ENCODE measurements at places on chromosomes 13 and 19. TPM values are rescaled to one million over a fixed set of nuclear protein-coding genes. Genes with fewer than 3 reads are reported as not detected.

GRCh38 chr13:49113526-49114286, 106.4 kb upstream of the MLNR start:
- no peak for DNase-seq

- no peak for DNase-seq
Observed at GRCh38 chr13:110813646-110814624, 100.4 kb downstream of the ING1 start.

DNA sequence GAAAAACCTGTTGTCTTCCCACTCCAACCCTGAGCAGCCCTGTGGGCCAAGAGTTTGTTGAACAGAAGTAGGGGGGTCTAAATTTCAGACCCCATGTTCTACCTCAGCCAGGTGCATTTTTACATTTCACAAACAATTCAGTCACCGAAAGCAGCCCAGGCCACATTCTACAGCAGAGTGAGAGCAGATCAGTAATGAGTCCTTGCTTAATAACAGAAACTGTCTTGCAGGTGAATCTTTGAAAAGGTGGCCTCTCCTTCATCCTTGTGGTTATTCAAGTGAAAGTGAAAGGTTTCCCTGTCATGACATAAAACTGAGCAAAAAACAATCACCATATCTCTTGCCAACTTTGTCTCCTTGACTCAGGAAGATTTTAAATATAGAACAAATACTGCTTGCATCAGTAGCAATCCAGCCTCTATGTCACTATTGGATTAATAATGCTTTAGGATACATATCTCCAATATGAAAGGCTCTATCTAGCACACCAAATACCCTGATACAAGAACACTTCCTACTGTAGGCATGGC, 670.2 kb downstream of the DIAPH3 start:
- no peak for DNase-seq

GRCh38 chr19:8050274-8051096, 2.1 kb upstream of the CCL25 start:
- DNase-seq = peak; percentile 86

KLK14 gene
- polyA plus RNA-seq = 0.32 TPM

GNG7 gene
- polyA plus RNA-seq = 7.3 TPM

DNA sequence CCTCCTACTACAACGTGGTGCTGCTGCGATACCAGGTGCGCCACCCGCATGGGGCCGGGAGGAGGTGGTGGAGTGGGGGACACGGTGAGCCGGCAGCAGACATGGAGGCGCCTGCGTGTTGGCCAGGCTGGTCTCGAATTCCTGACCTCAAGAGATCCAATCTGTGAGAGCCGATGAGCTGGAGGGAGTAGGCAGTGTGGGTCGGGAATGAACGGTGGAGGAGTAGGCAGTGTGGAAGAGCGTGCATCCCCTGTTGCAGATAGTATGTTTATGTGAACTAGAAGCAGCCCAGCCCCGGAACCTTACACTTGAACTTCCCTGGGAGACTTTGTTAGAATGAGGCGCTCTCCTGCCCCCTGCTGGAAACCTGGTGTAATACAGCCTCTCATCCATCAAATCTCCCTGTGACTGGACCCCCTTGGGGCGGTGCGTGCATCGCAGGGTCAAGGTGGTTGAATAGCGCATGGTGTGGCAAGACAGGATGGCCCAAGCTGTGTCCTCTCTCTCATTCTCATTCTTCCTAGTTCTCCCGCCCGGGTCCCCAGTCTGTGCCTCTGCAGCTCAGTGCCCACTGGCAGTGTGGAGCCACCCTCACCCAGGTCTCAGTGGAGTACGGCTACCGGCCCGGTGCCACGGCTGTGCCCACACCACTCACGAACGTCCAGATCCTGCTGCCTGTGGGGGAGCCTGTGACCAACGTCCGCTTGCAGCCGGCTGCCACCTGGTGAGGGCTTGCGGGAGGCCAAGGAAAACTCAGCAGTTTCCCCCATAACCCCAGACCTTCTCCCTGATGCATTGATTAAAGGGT, 10.5 kb upstream of the B3GNT3 start:
- DNase-seq = peak; percentile 77

GRCh38 chr19:38904581-38905539, 5.1 kb downstream of the NFKBIB start:
- DNase-seq = no peak

- no peak for DNase-seq
Observed at GRCh38 chr19:29302002-29302928, 89.3 kb upstream of the UQCRFS1 start.

NECTIN2 gene
- polyA plus RNA-seq = 187 TPM

- DNase-seq = no peak
Observed at GRCh38 chr13:33033051-33033812, 17.0 kb downstream of the KL start.

DNA sequence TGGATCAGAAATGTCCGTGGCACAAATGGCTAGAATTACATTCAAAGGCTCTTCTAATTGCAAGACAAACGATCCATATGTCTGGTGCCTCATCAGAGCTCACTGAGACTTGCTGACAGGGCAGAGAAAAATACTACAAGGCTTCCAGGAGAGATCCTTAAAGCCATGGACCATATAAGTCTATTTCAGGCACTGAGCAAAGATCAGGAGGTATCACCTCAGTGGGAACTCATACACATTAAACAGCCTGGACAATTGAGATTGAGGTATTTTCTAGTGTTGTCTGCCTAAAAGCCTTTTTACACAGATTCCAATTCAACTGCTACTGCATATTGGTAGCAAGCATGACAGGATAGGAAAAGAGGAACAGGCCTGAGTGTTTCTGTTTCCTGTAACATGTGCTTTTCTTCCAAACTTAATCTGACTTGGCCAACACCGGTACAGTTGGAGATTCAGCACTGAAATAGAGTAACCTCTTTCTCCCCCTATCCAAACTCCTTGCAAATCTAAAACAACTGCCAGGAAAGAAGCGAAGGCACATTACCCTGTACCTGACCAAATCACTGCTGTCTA, 65.9 kb downstream of the SERP2 start:
- no peak for DNase-seq

- DNase-seq = no peak
Observed at GRCh38 chr13:32645854-32646253, 59.6 kb downstream of the PDS5B start.

DNA sequence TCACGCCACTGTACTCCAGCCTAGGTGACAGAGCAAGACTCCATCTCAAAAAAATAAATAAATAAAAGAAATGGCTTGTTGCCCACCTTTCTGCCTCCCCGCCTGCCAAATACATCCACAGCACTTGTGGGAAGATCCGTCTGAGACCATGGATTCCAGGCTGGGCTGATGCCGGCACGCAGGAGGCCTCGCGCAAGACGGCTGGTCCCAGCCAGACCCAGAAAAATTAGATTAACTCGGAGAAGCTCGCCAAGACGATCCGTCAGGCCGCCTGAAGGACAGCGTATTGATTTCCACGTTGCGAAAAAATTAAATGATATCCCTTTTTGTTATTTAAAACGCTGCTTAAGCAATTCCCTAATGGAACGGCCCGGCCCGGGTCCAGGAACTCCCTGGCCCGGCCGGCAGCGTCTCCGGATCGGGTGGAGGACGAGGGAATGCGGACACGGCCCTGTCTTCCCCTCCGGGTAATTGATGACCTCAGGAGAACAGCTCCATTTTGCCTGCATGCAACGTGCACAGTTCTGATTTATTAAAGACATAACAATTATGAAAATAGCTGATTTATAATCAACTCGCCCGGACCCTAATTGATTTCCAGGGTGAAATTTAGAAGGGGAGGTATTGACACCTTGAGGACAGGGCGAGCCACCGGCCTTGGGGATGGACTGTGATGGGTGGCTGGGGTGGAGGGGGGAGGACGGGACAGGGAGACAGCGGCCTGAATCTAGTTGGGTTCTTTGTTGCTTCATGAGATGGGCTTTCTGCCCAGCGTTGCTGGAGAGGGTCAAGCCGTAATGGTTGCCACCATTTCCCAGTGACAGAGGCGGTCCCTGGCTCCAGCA, 52.1 kb downstream of the ZNRF4 start:
- no peak for DNase-seq

GRCh38 chr19:55325172-55325571, at the start of gene TMEM150B:
TMEM150B (minus strand) TSS chr19:55325341; CDS start chr19:55321036, 4,305 bp downstream.
- DNase-seq = no peak

GRCh38 chr13:68929075-68929745, 1178.4 kb upstream of the ATXN8OS start:
- no peak for DNase-seq

- DNase-seq = no peak
Observed at GRCh38 chr13:100986571-100986970, 312.0 kb upstream of the TMTC4 start.

RINL gene
- 10.0 TPM for polyA plus RNA-seq

DNA sequence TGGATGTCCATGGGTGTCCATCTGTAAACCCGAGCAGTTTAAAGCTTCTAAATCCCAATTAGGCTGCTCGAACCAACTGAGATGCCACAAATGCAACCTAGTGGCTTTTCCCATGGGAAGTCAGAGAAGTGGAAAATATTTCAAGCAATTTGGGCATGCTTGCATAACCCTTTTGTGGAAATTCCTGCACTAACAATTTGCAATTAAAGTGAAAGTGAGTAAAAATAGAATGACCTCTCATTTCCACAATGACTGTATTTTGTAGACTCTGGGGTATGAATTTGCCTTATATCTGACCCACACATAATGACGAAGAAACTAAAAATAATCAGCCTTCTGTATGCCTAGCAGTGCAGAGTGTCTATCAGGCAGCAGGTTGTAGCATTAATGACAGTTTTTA, 91.8 kb upstream of the TSC22D1 start:
- DNase-seq = peak; percentile 9

NKG7 gene
- 2.1 TPM for polyA plus RNA-seq

DNA sequence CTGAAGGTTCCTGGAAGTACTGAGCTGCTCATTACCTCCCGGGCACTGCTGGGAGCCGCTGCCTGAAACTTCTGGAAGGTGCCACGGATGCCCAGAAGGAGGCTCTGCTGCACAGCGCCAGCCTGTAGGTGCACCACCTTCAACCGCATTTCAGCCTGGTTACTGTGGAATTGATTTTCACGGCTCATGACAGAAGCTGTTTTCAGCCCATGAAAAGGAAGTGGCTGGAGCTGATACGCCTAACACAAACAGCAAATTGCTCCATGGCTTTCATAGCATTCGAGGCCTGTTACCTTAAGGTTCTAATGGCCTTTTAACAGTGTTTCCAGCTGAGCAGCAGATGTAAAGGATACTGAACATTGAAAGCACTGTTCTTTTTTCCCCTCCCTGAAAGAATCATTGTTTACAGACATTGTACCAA, 22.0 kb downstream of the GPC6 start:
- DNase-seq = no peak

- DNase-seq = no peak
Observed at GRCh38 chr13:38905861-38906260, 84.8 kb downstream of the STOML3 start.

DNA sequence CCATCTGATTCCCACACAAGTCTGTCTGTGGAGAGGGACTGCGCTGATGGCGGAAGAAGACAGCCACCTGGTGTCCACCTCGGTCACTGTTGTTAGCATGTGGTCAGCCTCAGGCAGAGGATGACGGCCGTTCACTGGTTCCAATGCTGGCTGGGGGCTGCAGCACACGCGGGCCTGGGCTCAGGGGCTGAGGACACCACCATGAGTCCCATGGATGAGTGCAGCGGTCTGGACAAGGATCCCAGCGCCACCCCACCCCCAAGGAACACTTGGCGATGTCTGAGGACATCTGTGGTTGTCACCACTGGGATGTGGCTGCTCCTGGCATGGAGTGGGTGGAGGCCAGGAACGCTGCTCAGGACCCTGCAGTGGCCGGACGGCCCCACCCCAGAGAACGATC, 10.9 kb downstream of the DPP9 start:
- no peak for DNase-seq

CCDC122 gene
- 10.4 TPM for polyA plus RNA-seq

MYO1F gene
- polyA plus RNA-seq = 12.0 TPM

DNA sequence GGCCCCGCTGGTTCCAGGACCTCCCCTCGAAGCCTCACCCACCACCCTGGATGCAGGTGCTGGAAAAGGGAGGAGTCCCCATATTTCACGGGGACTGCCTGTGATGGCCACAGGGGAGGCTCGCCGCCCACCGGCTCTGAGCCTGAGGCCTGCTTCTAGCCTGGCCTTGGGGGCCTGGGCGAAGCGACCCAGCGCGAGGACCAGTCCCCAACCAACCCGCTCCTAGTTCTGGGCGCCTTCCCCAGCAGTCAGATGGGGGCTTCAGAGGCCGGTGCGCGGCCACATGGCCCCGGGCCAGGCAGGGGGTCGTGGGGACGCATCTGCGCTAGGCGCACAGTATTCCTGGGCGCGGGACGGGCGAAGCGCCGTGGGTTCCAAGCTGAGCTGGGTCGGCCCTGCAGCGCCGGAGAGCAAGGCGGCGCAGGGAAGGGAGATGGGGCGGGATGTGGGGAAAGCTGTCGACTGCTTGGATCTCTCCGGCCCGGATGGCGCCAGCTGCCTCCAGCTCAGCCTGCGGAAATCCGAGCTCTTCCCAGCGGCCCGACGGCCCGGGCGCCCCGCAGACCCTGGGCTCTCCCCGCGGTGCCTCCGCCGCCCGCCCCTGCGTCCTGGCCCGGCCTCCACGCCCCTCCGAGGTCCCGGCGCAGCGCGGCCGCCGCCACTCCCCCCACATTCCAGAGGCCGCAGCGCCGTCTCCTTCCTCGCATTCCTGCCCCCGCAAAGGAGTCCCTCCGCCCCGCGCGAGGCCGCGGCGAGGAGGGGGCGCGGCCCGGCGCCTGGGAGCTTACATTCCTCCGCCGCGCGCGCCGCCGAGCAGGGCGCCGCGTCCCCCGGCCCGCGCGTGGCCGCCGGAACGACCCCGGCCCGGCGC, at the start of gene WTIP:
Gene WTIP (plus strand): TSS at position 788 of the 871 bp plus-strand sequence. CDS start 217 bp downstream, outside the sequence.
- DNase-seq = peak; percentile 93

DNA sequence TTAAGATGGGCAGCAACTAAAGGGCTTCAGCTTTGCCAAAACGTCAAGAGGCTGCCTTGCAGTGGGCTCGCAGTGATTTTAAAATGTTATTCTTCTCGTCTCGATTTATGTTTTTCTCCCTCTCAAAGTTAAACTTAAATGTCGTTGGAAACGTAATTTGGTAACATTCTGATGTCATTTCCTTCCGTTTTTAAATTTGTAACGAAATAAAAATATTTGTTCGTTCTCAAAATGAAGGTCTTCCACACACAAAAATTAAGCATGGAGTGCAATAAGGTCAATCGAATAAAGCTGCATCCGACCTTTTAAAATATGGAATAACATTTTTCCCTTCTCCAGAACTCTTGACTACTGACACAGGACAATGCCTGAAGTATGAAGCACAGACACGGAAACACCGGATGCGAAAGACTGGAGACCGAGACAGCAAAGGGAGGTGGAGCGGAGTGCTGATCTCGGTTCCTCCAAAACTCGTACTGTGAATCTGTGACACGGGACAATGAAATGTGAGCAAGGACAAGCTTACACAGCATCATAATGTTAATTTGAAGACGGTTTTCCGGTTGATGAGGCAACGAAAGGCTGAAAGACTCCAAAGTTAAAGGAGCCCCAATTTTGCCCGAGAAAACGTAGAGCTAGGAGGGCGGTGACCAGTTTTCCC, 850 bp downstream of the MTMR6 start:
- DNase-seq = peak; percentile 24

ZNF548 gene
- polyA plus RNA-seq = 28.8 TPM

GRCh38 chr19:39498798-39499642, at the start of gene DLL3:
DLL3 (plus strand) TSS chr19:39498947; CDS start chr19:39498975, 28 bp downstream.
- DNase-seq = no peak

Data from renal pelvis (tissue), 12 donors.